ENCODE measurements at places on chromosomes 12 and 14.

- DNase-seq: no peak
These were observed 58.3 kb upstream of the ISM2 start for GRCh38 chr14:77556946-77557345.

GRCh38 chr12:109952160-109952858 lies 43.9 kb downstream of the GIT2 start:
- no peak for DNase-seq

DNA sequence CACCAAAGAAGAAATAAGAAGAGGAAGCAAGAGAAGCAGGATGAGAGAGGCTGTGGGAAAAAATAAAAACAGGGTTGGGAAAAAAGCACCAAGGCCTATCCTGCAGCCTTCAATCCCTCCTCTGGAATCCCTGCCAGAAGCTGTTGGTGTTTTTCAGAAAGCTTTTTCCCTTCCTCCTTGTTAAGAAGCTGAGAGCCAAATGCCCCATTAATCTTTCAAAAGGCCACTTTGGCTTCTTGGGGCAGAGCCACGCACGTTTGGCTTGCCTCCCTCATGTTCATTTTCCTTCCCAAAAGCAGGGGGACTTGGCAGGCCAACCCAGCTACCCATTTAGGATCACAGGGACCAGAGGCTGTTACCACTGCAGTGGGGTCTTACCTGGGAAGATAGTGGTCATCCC lies 365.3 kb downstream of the NUAK1 start:
- DNase-seq: no peak

- no peak for DNase-seq
These were observed 33.2 kb downstream of the TSPAN19 start for GRCh38 chr12:85002778-85003296.

DNA sequence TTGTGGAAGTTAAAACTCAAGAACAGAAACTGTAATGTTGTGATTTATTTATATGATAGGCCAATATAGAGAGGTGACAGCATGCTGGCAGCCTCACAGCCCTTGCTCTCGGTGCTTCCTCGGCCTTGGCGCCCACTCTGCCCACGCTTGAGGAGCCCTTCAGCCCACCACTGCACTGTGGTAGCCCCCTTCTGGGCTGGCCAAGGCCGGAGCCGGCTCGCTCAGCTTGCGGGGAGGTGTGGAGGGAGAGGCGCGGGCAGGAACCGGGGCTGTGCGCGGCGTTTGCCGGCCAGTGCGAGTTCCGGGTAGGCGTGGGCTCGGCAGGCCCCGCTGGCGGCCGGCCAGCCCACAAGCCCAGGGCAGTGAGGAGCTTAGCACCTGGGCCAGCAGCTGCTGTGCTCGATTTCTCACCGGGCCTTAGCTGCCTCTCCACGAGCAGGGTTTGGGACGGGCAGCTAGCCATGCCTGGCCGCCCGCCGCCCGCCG lies 65.8 kb upstream of the SLC8A3 start:
- no peak for DNase-seq

DNA sequence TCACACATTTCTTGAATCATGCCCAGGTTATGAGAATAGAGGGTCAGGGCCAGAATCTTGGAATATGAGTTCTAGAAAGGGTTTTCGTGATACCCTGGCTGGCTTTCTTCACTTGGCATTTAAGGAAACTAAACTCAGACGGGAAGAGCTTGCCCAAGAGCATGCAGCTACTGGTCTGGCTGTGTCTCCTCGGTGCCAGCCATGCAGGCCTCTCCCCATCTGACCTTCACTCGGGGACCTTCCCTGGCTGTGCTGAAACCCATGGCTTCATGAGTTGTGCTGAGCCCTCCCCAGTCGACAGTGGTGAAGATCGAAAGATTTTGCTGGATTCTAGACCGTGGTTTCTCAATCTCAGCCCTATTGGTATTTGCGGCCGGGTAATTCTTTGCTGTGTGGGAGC lies 38.0 kb downstream of the FOXN3 start:
- DNase-seq: no peak

GRCh38 chr12:84508851-84509260 lies 403.7 kb downstream of the SLC6A15 start:
- no peak for DNase-seq

DNA sequence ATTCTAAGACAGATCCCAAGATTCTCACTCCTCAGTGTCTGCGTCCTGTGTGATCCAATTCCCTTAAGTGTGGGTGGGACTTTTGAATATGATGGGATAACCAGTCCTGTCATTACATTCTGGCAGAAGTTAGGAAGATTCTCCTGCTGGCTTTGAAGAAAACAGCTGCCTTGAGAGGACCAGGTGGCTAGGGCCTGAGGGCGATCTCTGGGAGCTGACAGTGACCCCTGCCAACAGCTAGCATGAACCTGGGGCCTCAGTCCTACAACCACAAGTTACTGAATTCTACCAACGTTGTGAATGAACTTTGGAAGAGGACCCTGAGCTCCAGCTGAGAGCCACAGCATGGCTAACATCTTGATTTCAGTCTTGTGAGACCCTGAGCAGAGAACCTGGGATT lies 44.3 kb upstream of the HMGA2 start:
- no peak for DNase-seq

GRCh38 chr14:74981833-74982232 lies 20.9 kb upstream of the EIF2B2 start:
- no peak for DNase-seq

- no peak for DNase-seq
These were observed 137.3 kb downstream of the NAV3 start for GRCh38 chr12:77968021-77968420.

GRCh38 chr12:118102070-118102469 lies 1.7 kb downstream of the VSIG10 start:
- no peak for DNase-seq

DNA sequence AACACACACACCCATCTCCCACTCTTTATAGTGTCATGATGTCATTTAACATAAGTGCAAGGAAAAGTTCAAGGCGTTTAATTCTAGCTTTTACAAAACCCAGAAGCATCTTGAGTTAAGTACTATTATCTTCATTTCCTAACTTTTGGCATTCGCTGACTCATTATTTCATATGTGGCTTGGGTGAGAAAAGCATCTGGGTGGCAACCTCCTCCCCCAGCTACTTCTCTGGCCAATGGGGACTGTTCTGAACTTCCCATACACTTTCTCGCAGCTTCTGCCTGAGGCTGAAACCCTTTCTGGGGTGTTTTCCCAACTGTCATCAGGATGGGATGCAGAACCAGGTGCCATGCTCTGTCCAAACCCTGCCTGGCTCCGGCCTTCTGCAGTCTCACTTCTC lies 2.8 kb upstream of the MARK3 start:
- no peak for DNase-seq

GRCh38 chr12:7634561-7634960 lies 31.1 kb downstream of the APOBEC1 start:
- no peak for DNase-seq

- no peak for DNase-seq
These were observed 33.3 kb upstream of the CCDC198 start for GRCh38 chr14:57526942-57527341.
